ENCODE measurements at places on chromosomes 16 and 17.

DNA sequence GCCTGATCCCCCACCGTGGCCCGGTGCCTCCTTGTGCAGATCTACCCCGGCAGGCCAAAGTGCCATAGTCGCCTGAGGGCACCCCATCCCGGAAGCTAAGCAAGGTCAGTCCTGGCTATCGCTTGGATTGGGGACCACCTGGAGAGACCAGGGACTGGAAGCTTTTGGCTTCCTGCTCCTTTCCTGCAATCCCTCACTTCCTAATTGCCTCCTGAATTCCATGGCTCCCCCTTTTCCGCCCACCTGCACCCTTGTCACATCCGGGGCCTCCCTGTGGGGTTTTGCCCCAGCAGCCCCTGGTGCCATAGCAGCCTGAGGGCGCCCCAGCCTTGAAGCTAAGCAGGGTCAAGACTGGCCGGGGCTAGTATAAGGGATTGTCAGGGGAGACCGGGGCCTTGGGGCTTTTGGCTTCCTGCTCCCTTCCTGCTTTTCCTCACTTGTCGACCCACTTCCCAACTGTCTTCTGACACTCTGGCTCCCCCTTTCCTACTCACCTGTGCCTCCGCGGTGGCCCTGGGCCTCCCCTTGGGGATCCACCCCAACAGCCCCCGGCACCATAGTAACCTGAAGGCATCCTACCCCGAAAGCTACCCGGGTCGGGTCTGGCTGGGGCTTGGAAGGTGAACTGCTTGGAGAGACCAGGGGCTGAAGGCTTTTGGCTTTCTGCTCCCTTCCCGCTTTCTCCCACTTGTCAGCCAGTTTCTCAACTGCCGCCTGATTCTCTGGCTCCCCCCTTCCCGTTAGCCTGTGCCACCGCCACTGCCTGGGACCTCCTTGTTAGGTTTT is 2293.6 kb downstream of the TP53TG3F start:
- no peak for DNase-seq

DNA sequence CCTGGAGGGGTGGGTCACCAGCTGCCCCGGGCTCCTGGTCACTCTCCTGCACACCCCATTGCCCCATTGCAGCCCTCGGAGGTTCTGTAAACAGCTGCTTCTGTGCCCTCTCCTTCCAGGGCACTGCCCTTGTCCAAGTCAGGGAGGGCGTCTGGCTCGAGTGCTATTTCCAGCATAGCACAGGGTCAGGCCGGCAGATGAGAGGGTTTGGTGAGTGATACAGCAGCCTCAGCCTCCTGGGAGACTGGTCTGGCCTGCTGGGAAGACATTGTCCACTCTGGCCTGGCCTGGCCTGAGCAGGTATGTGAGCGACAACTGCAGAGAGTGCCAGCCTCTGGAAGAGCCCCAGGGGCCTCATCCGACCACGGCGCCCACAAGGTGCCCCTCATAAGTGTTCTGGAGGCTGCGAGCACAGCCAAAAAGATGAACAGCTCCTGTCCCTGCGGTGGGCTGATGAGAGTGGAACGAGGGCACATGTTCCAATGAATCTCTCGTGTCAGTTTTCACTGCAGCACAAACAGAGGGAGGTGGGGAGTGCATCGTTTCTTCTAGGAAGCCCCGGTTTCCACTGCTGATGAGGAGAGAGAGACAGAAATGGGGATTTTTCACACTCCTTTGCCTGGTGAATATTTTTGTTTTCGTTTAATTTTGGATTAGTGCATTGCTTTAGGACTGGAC is 105.8 kb upstream of the SDK2 start:
- DNase-seq, result no peak

DNA sequence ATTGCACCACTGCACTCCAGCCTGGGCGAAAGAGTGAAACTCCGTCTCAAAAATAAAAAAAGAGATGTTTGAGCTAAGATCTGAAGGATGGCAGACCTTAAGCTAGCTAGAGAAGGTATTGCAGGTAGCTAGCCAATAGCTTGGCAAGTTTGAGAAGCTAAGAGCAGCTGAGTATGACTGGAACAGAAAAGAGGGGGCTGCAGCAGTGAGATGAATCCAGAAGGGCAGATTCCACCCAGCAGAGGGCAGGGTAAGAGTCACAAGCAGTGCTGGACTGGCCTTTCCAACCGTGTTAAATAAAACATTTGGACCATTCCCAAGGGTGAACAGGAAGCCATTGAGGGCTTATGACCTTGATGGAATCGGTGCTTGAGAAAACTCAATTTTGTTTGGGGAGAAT is 5.7 kb upstream of the PHAF1 start:
- no peak for DNase-seq

DNA sequence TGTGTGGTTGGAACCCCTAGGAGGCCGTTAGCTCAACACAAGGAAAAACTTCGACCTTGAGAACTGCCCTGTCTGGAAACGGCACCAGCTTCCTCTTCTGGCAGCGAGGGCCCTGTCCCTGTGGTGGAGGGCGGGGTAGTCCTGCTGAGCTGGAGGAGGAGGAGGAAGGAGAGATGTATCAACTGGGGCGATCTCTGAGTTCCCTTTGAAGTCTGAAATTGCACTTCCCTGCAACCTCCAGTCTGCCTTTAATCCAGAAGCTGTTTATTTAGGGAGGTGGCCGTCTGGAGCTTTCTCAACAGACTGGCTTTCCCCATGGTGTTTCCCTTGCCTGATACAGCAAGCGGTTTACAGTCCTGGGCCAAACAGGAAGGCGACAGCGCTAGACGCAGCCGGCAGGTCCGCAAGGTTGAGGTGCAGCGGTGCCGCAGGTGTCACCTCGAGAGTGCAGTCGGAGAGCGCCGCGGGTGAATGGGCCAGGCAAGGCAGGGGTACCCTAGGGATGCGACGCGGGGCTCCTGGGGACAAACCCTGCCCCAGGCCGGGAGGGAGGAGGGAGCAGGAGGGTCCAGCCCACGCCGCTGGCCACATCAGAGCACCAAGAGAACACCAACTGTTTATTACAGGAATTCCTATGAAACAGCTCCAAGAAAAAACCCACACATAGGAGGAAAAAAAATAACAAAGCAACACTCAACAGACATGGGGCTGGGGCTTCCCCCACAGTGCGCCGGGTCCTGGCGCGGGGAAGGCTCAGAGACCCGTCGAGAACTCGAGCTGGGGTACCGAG is 11.4 kb upstream of the MRPS23 start:
- no peak for DNase-seq

GRCh38 chr17:63697341-63698286 is 2.3 kb downstream of the LIMD2 start:
- DNase-seq, result no peak

DNA sequence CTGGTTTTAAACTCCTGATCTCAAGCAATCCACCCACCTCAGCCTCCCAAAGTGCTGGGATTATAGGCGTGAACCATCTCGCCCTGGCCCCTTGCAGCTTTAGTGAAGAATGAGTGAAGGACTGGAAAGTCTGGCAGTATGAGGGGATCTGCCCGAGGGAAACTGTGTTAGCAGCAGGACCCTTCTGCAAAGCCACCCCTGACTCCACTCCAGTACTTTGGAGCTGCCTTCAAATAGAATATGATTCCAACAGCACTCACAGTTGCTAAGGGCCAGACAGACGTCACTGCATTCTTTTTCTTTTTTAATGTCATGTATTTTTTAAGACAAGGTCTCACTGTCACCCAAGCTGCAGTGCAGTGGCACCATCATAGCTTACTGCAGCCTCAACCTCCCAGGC is 52.3 kb downstream of the KPNA2 start:
- DNase-seq, result no peak

GRCh38 chr16:54928411-54929089 is 2.1 kb upstream of the IRX5 start:
- DNase-seq, result peak; percentile 62

GRCh38 chr16:11224096-11224893 is 31.7 kb downstream of the SOCS1 start:
- no peak for DNase-seq

GRCh38 chr17:58516644-58517377 is 2.4 kb upstream of the MTMR4 start:
- no peak for DNase-seq

DNA sequence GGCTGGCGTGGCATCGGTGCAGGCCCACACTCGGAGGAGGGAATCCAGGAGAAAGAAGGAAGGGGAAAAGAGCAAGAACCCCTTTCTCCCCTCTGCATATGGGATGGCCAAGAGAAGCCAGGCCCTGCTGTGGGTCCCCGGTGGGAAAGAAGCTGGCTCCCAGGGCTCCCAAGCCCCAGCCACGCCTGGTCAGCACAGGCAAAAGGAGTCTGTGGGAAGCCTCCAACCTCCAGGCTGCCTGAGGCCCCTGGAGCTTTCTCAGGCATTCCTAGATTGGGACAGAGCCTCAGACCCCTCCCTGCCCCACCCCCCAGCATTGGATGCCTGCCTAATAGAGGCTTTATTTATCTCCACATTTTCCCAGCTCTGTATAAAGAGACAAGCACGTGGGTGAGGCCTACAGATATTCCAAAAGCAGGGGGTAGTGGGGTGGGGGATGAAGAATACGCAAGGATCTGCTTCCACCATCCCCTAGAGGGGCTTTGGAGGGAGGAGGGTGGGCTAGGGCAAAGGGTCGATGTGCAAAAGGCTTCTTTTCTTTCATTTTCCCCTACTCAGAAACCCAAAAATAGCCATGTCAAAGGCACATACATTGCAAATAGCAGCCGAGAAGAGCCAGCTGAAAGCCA is 56.4 kb downstream of the MPRIP start:
- DNase-seq, result no peak

- no peak for DNase-seq
These were observed 401.0 kb downstream of the SNX29 start for GRCh38 chr16:12377497-12377896.

DNA sequence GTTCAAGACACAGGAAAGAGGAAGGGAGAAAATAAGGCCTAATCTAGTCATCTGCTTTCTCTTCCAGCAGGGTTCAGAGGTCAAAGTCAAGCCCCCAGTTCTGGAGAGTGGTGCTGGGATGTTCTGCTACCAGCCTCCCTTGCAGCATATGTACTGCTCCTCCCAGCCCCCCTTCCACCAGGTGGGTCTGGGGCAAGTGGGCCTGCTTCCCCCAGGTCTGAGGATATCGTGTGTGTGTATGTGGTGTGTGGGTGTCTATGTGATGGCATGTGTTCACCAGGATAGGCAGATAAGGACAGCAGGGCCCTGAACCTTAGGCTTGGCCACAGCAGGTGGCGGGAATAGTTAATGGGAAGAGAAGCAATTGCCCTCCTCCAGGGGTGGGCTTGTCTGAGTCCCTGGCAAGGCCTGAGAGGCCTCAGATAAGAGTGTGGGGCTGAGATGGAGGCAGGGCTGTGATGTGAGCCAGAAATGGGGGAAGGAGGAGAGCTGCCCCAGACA is 21.1 kb downstream of the FOXN1 start:
- no peak for DNase-seq

- no peak for DNase-seq
These were observed 12.4 kb downstream of the SOCS3 start for GRCh38 chr17:78347453-78347852.

DNA sequence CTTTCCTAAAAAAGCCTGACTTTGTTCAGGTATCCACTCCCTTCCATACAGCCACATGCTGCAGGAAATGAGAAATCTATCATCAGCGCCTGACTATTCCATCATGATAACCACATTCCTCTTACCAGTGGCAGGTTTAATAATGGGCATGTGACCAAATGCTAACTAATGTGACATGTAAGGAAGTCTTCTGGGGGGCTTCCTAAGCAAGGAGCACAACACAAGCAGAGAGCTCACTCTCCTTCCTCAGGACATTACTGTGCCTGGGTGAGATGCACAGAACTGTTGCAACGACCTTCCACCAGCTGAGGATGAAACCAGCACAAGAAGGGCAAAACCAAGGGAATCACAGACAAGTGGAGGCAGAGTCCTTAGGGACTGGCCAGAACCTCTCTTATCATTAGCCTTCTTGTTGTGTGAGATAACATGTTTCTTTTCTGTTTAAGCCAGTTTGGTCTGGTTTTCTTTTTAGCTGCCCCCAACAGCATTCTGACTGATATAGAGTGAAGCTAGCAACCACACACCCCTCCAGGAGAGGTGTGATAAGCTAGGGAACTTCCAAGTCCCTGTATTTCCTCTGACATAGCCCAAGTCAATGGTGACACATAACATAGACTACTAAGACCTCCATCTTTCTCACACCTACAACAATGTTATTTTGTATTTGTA is 16.9 kb downstream of the MYO1D start:
- no peak for DNase-seq

DNA sequence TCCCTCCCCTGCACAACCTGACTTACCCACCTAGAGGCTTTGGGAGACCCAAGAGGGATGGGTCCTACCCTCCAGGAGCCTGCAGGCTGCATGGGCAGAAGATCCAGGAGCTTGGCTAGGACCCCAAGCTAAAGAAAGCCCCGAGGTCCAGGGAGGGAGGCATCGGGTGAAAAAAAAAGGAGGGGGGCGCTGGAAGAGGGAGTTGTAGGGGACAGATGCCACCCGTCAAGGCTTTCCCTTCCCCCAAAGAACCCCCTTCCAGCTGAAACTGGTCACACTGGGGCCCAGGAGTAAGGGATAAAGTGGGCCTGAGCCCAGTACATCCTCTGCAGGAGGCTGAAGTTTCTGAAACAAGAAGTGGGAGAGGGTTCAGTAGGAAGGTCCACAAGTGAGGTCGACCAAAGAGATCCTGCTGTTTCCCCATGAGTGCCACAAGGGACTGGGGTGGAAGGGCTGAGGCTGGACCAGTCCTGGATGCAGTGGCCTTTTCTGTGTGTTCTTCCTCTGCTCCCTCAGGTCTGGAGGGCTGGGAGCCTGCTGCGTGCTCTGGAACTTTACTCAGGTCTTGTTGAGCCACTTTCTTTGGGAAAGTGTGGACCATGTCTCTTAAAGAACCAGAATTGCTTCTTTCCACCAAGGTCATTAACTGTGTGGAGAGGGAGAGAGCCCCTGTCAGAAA is 14.2 kb upstream of the CBFB start:
- DNase-seq, result no peak

DNA sequence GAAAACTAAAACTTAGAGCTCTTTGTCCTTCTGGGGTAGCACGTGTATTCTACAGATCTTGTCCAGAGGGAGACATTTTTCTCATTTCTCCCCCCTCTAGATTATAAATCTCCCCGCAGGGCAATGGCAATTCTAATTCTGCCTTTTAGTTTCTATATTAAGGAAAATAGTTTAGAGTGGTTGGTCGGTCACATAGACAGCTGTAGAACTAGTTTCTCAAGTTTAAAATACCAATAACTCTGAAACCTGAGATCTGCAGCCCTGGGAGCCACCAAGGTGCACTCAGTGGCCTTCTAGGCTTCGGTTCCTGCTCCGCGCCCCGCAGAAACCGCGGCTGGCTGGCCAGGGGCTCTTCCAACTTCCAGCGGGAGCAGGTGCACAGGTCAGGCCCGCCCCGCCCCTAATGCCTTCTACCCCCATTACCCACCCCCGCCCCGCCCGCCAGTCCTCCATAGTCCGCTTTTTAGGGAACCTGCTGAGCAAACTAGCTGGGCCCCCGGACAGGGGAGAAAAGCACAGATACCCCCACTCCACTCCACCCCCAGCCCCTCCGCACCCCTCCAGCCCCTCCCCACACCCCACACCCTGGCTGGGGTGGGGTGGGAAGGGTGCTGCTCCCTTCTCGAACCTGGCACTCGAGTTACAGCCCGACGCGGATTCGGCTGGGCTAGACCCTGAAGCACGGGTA is 431 bp downstream of the SLFN11 start:
- DNase-seq, result peak; percentile 10

GRCh38 chr17:15361151-15361550 is 19.8 kb upstream of the TEKT3 start:
- DNase-seq, result no peak

GRCh38 chr16:56993204-56993603 is 3.8 kb downstream of the NLRC5 start:
- DNase-seq, result no peak

- DNase-seq, result no peak
These were observed 4.3 kb upstream of the GGA2 start for GRCh38 chr16:23514381-23515152.

- DNase-seq, result no peak
These were observed 7.0 kb downstream of the KSR1 start for GRCh38 chr17:27463235-27463677.
